ENCODE measurements at places on chromosomes 6 and 20. TPM values are rescaled to one million over a fixed set of nuclear protein-coding genes. Genes with fewer than 3 reads are reported as not detected.

GRCh38 chr6:34455831-34456230, 10.0 kb upstream of the PACSIN1 start:
- no peak overlapping the region for H3K4me3 ChIP-seq
- DNase-seq = no peak
- H3K36me3 ChIP-seq = no peaks in the 10 kb centered on the region
- no peak overlapping the region for H3K27ac ChIP-seq
- no peaks in the 10 kb centered on the region for H3K27me3 ChIP-seq

Gene C20orf141
- total RNA-seq = not detected

- H3K27me3 ChIP-seq = no peaks in the 10 kb centered on the region
- H3K27ac ChIP-seq = no peak overlapping the region
- no peak for DNase-seq
These were observed 65.9 kb upstream of the HCRTR2 start for GRCh38 chr6:55108134-55109130.

Gene SIRPB2
- 14.3 TPM for total RNA-seq

GRCh38 chr6:68008445-68008844, 626.6 kb upstream of the ADGRB3 start:
- H3K36me3 ChIP-seq = no peaks in the 10 kb centered on the region
- no peak for DNase-seq
- no peak overlapping the region for H3K4me3 ChIP-seq
- H3K4me1 ChIP-seq = no peaks in the 10 kb centered on the region

Gene PRSS16
- 15.1 TPM for total RNA-seq

DNA sequence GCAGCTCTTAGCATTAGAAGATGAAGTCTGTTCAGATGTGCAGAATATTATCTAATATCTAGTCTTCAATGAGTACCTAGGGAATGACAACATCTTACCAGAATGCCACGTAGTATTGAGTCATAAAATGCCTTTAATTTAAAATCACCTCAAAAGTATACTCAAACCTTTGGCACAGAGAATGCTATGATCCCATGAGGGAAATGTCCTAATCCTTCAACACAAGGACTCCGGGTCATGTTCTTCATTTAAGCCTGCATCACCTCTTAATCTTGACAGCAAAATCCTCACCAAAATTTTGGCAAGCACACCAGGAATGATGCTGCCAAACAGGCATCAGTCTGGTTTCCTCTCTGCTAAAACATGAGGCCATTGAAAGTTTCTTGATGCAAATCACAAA, 23.6 kb upstream of the MARCKS start:
- no peak overlapping the region for H3K27ac ChIP-seq
- no peak for DNase-seq
- H3K36me3 ChIP-seq = no peaks in the 10 kb centered on the region
- H3K4me1 ChIP-seq = no peaks in the 10 kb centered on the region

Gene NHSL1
- 69.5 TPM for total RNA-seq

Gene CCN6
- total RNA-seq = not detected

- peaks cover 25% of the 10 kb centered on the region for H3K4me1 ChIP-seq
- no peaks in the 10 kb centered on the region for H3K27me3 ChIP-seq
- H3K36me3 ChIP-seq = no peaks in the 10 kb centered on the region
- H3K27ac ChIP-seq = no peak overlapping the region
- DNase-seq = no peak
- H3K4me3 ChIP-seq = no peak overlapping the region
These were observed 333.1 kb downstream of the ZFAND3 start for GRCh38 chr6:38152620-38153019.

DNA sequence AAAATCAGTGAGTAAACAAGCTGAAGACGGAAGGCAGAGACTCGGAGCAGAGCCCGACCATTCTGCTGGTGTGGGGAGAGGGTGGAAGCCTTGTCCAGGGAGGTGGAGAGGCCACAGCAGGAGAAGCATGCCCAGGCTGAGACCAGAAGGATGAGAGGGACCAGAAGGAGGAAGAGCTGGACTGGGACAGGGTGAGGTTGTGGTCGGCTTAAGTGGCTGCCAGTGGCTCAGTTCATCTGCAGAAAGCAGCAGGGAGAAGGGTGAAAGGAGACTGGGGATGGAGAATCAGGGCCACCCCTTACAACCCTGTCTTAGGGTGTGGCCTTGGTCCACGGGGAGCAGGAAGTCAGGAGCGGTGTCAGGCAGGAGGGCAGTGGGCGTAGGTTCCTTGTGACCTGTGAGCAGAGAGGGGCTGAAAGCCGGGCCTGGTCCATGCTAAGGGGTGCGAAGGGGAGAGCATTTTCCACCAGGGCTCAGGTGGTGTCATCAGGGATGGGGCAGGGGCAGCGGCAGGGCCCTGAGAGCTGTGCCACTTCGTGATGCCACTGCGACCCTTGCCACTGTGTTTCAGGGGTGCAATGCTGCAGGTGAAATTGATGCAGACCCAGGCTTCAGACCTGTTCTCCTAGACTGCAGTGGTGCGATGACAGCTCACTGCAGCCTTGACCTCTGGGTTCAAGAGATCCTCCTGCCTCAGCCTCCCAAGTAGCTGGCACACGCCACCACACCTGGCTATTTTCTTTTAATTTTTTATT, 81.1 kb downstream of the TTLL2 start:
- H3K27ac ChIP-seq = no peak overlapping the region
- no peaks in the 10 kb centered on the region for H3K36me3 ChIP-seq
- H3K27me3 ChIP-seq = no peaks in the 10 kb centered on the region
- H3K4me1 ChIP-seq = no peaks in the 10 kb centered on the region
